NCI-H524 treated with DMSO at 0.1 percent for 48 hours (cell line): ENCODE measurements at places on chromosomes 11 and 22.

GRCh38 chr11:115330684-115331482 is 173.3 kb downstream of the CADM1 start:
- DNase-seq, result no peak

DNA sequence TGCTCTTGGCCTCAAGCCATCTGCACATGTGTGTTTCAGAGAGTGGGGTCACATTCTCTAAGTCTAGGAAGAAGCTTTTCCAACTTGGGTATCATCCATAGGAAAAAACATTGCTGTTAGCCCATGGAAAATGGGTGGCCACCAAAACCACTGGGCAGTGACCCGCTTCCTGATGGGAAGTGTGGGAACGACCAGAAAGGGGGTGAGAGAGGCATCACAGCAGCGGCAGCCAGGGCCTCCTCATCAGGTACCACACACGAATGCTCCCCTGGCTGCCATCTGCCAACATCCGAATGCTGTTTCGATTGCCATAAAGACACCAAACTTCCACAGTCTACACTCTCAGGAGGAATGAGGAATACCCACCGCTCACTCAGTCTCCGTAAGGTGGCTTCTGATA is 40.3 kb downstream of the CHKA start:
- no peak for DNase-seq

DNA sequence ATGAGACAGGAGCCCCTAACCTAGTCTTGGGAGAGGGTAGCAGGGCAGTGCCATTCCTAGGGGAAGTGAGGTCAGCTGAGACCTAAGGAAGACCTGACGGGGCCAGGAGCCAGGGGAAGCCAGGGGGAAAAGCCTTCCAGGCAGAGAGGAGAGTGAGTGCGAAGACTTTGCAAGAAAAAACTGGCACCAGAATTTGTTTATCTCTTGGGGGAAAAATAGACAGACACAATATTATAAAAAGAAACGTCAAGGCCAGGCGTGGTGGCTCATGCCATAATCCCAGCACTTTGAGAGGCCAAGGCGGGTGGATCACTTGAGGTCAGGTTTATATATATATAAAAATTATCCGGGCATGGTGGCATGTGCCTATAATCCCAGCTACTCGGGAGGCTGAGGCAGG is 26.9 kb upstream of the TESMIN start:
- DNase-seq, result no peak

DNA sequence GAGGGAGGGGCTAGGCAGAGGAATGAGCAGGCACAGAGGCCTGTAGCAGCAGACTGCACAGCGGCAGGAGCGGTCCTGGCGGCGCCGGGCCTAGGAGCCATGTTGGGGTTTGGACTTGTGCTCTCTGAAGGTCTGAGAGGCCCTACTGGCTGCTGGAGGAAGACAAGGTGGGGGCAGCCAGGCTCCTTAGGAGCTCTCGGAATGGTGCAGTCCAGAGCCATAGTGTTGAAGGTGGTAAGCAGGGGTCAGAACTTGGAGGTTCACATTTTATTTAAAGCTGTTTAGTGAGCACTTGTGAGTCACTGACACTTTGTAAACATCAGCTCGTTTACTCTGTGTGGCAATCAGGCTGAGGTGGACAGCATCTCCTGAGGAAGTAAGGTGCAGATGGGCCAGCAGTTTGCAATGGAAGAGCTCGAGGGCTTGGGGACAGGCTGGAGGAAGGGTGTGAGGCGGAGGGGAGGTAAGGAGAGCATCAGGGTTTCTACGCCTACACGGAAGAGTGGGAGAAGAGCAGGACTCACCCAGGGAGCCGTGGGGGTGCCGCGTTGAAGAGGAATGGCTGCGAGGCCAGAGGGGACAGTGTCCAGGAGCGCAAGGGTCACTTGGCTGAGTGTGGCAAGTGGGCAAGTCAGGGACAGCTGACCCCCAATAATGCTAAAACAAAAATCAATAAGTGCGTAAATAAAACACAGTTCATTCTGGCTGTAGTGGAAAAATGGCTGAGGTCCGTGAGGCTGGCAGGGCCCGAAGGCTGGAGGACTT is 10.0 kb upstream of the TMEM191C start:
- no peak for DNase-seq

GRCh38 chr22:31945443-31945855 is 1.1 kb downstream of the YWHAH start:
- DNase-seq, result no peak
